ENCODE measurements at places on chromosomes 16 and 17. TPM values are rescaled to one million over a fixed set of nuclear protein-coding genes. Genes with fewer than 3 reads are reported as not detected.

TBC1D28 gene
- not detected for total RNA-seq

CBFA2T3 gene
- total RNA-seq, result not detected

RBFOX1 gene
- not detected for total RNA-seq

WNT9B gene
- total RNA-seq, result not detected

TLCD1 gene
- total RNA-seq, result 16.1 TPM

COQ7 gene
- 58.5 TPM for total RNA-seq

FADS6 gene
- total RNA-seq, result not detected

FBXO31 gene
- 24.6 TPM for total RNA-seq

ABCA8 gene
- total RNA-seq, result 5.8 TPM

TEX14 gene
- 1.2 TPM for total RNA-seq

All from A375 (cell line).